Large intestine (tissue), 12 donors: ENCODE measurements at places on chromosomes 2 and 18. TPM values are rescaled to one million over a fixed set of nuclear protein-coding genes. Genes with fewer than 3 reads are reported as not detected.
A peak's percentile ranks its signal among the peaks of the same experiment; 100 is the strongest.

DNA sequence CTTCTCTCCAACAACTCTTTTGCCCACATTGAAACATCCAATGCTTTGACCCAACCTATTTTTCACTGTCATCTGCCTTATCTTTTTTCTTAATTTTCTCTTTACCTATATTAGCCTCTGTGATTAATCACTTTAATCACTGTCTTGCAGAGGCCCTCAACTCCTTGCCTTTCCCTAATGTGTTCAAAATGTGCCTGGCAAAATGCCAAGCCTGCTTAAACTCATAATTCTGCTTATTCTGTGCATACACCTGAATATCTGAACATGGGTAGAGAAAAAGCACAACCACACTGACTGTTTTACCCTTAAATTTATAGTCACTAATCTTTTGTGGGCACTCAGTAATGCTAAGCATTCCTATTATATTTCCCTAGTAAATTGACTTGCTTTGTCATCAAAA is 63.0 kb upstream of the GALNT13 start:
- no peak for DNase-seq
- no peak overlapping the region for H3K27ac ChIP-seq
- no peaks in the 10 kb centered on the region for H3K27me3 ChIP-seq

DNA sequence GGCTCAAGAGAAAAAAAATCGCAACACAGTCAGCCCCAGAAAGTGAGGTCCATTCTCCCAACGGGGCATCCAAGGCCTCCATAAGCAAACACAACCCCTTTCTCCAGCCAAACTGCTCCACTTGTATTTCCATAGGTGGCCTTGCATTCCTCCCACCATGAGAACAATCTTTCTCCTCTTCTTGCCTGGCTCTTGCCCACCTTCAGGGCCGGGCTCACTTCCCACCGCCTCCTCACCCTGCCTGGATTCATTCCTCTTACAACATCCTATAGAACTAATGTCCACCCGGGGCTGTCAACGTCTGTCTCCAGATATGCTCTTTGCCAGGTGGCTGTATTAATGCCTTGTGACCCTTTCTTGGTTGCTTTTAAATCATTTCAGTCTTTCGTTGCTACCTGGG is 124.5 kb downstream of the SMAD7 start:
- H3K27me3 ChIP-seq = no peaks in the 10 kb centered on the region
- peaks cover 48% of the 10 kb centered on the region for H3K4me1 ChIP-seq
- no peaks in the 10 kb centered on the region for H3K36me3 ChIP-seq
- H3K4me3 ChIP-seq = no peak overlapping the region
- H3K27ac ChIP-seq = no peak overlapping the region
- no peak for DNase-seq

- peaks cover 7% of the 10 kb centered on the region for H3K4me1 ChIP-seq
- peak; percentile 51 for DNase-seq
- no peak overlapping the region for H3K27ac ChIP-seq
Observed at GRCh38 chr18:10131460-10132395, 217.9 kb downstream of the VAPA start.

GRCh38 chr18:48968412-48969215 is 17.8 kb upstream of the SMAD7 start:
- H3K27me3 ChIP-seq = no peaks in the 10 kb centered on the region
- no peak overlapping the region for H3K4me3 ChIP-seq
- no peak for DNase-seq
- H3K4me1 ChIP-seq = peaks cover 9% of the 10 kb centered on the region
- H3K36me3 ChIP-seq = no peaks in the 10 kb centered on the region

GRCh38 chr2:112840068-112840445 is 3.5 kb upstream of the IL1B start:
- H3K4me3 ChIP-seq = no peak overlapping the region
- no peaks in the 10 kb centered on the region for H3K27me3 ChIP-seq
- peaks cover 13% of the 10 kb centered on the region for H3K4me1 ChIP-seq
- no peaks in the 10 kb centered on the region for H3K36me3 ChIP-seq
- no peak overlapping the region for H3K27ac ChIP-seq

TTL gene
- polyA plus RNA-seq = 20.8 TPM

RAB17 gene
- 164 TPM for polyA plus RNA-seq

DNA sequence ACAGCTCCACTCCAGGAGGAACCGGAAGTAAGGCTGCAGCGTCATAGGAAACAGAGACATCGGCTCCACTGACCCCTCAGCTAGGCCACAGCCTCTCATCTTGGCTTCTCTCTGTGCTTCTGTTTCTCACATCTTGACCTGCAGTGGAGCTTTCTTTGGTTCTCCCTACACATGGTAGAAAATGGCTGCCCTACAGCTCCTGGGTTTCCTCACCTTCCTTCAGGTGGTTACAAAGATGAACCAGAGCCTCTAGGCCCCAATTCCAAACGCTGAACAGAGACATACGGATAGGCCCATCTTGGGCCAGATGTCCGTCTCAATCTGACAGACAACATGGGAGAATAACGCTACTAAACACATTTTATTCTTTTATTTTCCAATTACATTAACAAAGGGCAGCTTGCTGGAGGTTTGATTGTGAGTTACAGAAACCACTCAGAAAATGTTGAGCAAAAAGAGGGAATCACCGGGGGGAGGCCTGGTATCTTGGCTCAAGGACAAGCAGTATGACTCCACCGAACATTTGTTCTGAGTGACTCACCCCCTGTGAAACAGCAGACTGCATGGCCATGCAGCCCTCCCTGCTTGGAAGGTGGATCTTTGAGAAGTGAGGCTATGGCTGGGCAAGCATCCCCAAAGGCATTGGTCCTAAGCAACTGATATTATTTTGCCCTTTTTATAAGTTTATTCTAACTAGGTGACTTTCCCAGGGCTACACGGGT is 303.5 kb downstream of the CDCA7 start:
- no peak overlapping the region for H3K27ac ChIP-seq
- no peak overlapping the region for H3K4me3 ChIP-seq
- H3K27me3 ChIP-seq = no peaks in the 10 kb centered on the region

DNA sequence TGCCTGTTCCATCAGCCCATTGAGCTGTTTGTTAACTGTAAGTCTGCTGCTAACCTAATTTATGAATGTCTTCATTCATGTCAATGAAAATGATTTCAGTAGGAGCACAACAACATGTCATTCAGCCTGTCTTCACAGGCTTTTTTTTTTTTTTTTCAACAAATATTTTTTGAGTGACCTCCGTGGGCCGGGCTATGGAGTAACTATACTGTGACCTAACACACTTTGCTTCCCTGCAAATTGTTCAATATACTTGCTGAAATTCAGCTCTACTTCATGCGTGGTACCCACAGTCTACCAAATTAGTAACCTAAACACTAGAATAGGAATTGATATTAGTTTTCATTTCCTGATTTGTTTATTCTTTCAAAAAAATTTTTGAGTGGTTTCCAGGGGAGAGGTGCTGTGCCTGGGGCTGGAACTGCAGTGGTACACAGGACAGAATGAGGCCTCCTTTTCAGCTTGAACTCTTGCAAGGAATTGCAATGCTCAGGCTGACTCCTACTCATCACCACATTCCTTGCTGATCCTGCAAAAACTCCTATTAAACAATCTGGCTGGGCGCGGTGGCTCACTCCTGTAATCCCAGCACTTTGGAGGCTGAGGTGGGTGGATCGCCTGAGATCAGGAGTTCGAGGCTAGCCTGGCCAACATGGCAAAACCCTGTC is 87.1 kb downstream of the CDH20 start:
- no peak overlapping the region for H3K27ac ChIP-seq
- H3K4me3 ChIP-seq = no peak overlapping the region
- no peaks in the 10 kb centered on the region for H3K36me3 ChIP-seq
- no peaks in the 10 kb centered on the region for H3K4me1 ChIP-seq
- no peak for DNase-seq

DNA sequence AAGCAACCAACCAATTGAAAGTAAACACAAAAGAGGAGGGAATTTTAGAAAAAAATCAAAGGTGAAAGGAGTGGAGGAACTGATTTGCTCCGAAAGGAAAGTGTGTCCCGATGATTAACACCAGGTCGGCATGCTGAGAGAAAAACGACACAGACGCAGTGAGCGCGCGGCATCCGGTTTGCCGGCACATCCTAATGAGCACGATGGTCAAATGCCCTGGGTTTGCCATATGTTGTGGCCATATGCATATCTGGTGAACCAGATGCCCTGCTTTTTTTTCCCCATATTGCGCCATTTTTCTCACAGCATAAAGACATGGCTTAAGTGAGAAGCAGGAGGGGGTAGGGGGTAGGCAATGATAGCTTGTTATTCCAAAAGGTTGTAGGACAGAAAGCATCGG is 626.7 kb downstream of the BCL11A start:
- DNase-seq = no peak
- no peak overlapping the region for H3K4me3 ChIP-seq
- H3K36me3 ChIP-seq = no peaks in the 10 kb centered on the region
- no peaks in the 10 kb centered on the region for H3K4me1 ChIP-seq
- H3K27me3 ChIP-seq = no peaks in the 10 kb centered on the region
- H3K27ac ChIP-seq = no peak overlapping the region

CPO gene
- 0.31 TPM for polyA plus RNA-seq

KLHL30 gene
- 0.12 TPM for polyA plus RNA-seq

SLC23A3 gene
- polyA plus RNA-seq = 6.2 TPM

DNA sequence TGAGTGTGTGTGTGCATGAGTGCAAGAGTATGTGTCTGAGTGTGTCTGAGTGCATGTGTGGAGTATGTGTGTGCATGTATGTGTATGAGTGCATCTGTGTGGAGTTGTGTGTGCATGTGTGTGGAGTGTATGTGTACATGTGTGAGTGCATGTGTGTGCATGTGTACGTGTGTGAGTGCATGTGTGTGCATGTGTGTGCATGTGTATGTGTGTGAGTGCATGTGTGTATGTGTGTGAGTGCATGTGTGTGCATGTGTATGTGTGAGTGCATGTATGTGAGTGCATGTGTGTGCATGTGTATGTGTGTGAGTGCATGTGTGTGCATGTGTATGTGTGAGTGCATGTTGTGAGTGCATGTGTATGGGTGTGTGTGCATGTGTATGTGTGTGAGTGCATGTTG is 23.7 kb downstream of the TOGARAM2 start:
- H3K27me3 ChIP-seq = no peaks in the 10 kb centered on the region
- DNase-seq = no peak
- no peak overlapping the region for H3K27ac ChIP-seq
- H3K36me3 ChIP-seq = no peaks in the 10 kb centered on the region

DNA sequence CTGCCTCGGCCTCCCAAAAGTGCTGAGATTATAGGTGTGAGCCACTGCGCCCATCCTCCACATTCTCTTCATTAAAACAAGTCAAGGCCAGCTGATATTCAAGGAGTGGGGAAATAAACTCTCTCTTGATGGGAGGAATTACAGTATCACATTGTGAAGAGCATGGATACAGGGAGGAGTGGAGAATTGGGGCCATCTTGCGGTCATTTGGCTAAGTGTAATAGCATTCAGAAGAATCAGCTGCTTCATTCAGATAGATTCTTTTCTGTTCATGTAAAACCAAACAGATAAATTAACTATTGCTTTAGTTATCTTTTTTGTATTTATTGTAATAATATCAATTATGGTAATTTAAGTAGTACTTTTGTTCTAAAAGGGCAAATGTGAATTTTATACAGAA is 156.3 kb downstream of the UBR3 start:
- H3K27me3 ChIP-seq = no peaks in the 10 kb centered on the region

ASAP2 gene
- polyA plus RNA-seq = 20.0 TPM

DNA sequence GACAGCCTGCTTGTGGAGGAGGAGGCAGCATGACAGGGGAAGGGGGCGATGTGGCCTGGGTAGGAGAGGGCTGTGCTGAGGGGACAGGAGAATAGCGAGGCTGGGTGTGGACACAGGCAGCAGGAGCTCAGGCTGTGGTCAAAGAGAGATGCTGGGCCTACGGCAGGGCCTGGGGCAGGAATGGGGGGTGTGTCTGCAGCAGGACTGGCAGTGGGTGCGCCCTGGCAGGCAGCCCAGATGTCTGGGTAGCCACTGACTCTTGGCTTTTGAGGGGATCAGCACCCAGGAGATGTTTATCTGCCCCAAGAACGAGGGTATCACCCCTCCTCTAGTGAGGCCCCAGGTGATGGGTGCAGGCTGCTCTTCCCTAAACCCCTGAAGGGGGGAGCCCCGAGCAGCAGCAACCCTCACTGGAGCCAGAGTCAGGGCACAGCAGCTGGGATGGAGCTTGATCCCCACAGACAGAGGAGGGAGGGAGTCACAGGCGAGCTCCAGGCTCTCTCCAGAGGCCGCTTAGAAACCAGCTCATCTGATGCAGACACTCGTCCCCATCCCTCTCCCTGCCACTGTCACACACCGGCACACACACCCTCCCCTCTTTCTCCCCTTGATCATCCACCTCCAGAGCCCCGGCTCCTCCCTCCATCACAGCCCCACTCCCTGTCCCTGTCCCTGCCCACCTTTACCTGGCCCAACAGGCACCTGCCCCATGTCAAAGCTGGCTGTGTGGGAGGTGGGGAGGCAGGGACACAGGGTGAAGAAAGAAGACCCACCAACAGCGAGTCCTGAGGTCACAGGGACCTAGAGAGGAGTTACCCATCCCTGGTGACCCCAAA is 29.8 kb upstream of the TNS1 start:
- H3K36me3 ChIP-seq = no peaks in the 10 kb centered on the region
- H3K27ac ChIP-seq = no peak overlapping the region
- peaks cover 7% of the 10 kb centered on the region for H3K4me1 ChIP-seq
- H3K4me3 ChIP-seq = no peak overlapping the region
- H3K27me3 ChIP-seq = peaks cover 35% of the 10 kb centered on the region

DNA sequence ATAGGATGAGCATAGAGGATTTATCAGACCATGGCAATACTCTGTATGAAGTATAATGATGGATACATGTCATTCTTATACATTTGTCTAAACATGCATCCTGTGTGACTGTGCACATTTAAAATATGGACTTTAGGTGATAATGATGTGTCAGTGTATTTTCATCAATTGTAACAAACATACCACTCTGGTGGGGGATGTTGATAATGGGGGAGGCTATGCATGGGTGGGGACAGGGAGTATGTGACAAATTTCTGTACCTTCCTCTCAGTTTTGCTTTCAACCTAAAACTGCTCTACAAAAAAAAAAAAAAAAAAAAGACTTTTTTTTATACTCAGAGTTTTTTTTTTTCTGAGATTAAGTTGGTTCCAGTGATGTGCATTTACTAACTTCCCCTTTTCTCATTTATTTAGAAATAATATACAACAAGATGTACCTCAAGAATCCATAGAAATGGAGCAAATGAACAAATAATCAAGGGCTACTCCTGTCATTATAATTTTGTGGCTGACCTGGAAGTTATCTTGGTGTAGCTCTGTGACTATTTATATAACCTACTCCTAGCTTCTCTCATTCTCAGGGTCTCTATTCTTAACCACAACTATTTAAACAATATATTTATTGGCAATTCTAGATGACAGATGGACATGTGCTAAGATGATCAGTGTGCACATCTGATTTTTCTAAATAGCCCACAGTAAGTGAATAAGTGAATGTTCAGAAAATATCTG is 108.9 kb upstream of the ITGA4 start:
- H3K4me1 ChIP-seq = no peaks in the 10 kb centered on the region
- H3K4me3 ChIP-seq = no peak overlapping the region
- no peak overlapping the region for H3K27ac ChIP-seq
- H3K27me3 ChIP-seq = no peaks in the 10 kb centered on the region
